ENCODE measurements at places on chromosomes 1 and 21. TPM values are rescaled to one million over a fixed set of nuclear protein-coding genes. Genes with fewer than 3 reads are reported as not detected.

Gene ANGPTL3
- under 0.01 TPM for total RNA-seq

Gene SYF2
- total RNA-seq = 41.5 TPM

Gene AMY2B
- 6.2 TPM for total RNA-seq

Gene KRTAP21-2
- total RNA-seq = not detected

Gene C8B
- not detected for total RNA-seq

Gene SGIP1
- total RNA-seq = 17.4 TPM

Gene PCSK9
- total RNA-seq = 6.5 TPM

Gene PAFAH2
- total RNA-seq = 6.5 TPM

Gene TRIM63
- under 0.01 TPM for total RNA-seq

Gene CDK11A
- total RNA-seq = 22.1 TPM

Gene OR6F1
- total RNA-seq = not detected

Measured in osteoblast (primary cell).